Stromal cell of bone marrow (primary cell): ENCODE measurements at places on chromosomes 5 and 9.

GRCh38 chr5:132840896-132841295 is 10.4 kb upstream of the SHROOM1 start:
- no peak for DNase-seq

DNA sequence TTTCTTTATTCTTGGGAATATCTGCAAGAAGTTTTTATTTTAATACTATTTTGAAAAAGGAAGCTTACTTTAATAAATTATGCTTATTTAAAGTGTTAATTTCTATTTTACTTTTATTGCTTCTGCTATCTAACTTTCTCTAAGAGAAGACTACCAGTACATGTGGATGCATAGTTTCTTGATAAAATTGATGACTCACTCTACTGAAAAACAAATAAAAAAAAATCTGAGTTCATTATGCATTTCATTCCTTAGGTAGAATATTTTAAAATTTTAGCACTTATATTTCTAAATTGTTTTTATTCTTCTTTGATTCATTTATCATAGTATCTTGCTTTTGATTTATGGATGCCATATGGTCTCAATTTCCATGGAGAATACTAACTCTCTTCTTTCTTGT is 217.9 kb downstream of the TAF11L14 start:
- no peak for DNase-seq

DNA sequence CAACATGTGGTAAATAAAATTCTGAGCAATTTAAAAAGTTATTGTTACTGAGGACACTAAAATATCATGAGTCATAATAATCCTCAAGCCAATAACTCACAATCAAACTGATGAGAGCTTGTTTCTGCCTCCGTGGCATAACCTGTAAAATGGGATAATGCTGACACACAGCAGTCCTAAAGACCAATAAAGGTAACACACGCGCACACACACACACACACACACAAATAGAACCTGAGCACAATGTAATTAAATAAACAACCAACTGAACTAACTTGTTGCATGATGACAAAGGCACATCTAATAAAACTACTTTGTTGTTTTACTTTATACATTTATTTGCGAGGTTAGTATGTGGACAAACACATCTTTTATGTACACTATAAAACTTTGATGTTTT is 358.2 kb downstream of the BNC2 start:
- no peak for DNase-seq

GRCh38 chr5:11174591-11174990 is 413.6 kb upstream of the DAP start:
- no peak for DNase-seq

- no peak for DNase-seq
Observed at GRCh38 chr5:107806705-107807104, 136.0 kb upstream of the EFNA5 start.

DNA sequence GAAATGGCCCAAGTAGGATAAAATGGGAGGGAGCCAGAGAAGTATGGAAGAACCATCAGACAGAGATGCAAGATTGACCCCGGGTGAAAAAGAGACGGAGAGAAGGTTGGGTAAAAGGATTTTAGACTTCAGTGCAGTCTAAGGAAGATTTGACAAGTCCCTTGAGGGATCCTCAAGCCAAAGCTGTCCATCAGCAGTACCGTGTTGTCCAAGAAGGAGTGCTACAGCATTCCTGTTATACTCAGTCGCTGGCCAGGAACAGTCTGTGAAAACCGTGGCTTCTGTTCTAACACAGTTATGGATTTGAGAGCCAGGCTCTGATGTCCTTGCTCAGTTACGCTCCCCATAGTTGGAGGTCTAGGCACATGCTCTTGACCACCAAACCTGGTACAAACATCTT is 383.9 kb upstream of the DAB2 start:
- DNase-seq = no peak

DNA sequence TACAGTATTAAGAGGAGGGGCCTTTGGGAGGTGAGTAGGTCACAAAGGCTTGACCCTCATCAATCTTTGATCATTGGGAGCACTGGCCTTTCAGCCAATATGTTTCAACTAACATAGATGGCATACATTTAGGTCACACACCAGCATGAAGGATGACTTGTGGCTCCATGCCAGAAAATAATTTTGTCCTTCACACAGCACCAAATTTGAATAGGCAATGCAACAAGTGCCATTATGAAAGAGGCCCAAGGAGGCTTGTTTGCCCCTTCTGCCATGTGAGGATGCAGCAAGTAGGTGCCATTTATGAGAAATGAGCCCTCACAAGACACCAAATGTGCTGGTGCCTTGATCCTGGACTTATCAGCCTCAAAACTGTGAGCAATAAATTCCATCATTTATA is 81.1 kb downstream of the JAKMIP2 start:
- no peak for DNase-seq

DNA sequence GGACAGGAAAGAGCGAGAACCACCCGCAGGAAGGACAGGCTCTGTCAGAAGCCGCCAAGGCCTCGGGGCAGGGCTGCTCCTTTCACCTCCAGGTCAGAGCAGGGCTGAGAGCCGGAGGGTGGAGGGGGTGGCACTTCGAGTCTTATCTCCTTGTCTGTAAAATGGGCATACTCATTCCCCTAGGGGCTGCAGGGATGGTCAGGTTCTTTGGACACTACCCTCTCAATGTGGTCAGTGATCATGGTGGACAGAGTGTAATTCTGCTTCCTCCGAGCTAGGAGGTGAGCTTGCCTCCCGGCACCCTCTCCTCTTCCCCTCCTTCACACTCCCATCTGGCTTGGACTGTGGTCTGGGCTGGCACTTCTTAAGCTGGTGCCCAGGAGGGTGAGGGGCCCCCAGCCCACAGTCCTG is 39.6 kb downstream of the RGS3 start:
- DNase-seq = no peak

DNA sequence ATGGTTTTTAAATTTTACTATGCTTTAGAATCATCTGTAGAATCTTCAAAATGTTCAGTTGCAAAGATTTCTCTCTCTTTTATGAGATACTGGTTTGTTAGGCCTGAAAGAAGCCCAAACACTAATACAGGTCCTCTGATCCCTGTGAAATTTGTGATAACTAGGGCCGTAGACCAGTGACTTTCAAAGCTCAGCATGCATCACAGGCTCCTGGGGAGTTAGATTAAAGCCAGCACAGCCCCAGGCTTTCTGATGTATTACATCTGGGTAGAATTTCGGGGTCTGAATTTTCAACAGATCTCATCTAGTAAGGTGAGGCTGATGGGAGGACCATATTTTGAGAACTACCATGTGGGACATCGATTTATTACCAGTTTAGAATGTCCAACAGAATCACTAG is 194.1 kb upstream of the PTPRD start:
- DNase-seq = no peak

- DNase-seq = no peak
Observed at GRCh38 chr9:72912476-72913381, 40.1 kb downstream of the ALDH1A1 start.

GRCh38 chr9:131237291-131237690 is 39.0 kb downstream of the FAM78A start:
- no peak for DNase-seq

- no peak for DNase-seq
Observed at GRCh38 chr9:76353280-76353679, 40.9 kb downstream of the RFK start.

GRCh38 chr9:84310883-84311282 is 29.7 kb downstream of the SLC28A3 start:
- no peak for DNase-seq

DNA sequence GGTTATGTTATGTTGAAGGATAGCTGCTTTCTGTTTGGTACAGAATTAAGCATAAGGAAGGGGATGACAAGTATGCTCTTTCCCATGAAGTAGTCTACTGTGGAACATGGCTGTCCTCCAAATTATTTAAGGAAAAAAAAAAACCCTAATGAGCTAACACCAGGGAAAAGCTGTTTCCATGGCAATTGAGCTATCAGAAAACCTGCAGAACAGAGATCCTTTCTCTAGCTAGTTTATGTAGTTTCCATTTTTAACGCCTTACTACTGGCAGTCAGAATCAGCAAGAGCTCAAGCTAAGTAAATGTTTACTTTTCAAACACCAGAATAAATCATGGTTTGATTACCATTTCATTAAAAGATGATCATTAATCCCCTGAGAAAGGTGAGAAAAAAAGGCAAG is 287.4 kb upstream of the TARS1 start:
- DNase-seq = no peak

DNA sequence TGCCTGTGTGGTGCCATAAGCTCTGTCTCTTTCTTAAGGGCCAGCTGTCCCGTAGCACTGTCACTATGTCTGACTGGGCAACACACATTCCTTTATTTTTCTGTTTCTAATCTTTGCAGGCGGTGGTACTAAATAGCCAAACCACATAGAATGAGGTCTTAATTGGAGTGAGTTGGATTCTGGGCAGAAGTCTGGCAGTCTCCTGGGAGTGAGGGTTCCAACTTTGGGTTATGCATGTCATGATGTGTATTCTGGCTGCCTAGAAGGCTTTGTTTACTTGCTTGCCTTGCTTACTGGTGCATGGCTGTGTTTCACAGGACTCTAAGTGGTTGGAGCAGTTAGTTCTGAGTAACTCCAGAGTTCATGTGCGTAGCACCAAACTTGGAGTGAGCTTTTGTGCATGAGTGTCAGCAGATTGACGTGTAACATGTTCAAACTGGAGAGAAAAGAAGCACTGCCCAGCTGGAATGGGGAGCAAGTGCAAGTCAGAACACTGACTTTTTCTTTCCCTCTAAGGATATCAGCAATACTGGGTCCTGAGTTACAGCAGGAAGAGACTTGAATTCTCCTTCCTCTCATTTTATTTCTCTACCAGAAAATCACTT is 185.8 kb downstream of the PCSK1 start:
- peak; percentile 88 for DNase-seq

DNA sequence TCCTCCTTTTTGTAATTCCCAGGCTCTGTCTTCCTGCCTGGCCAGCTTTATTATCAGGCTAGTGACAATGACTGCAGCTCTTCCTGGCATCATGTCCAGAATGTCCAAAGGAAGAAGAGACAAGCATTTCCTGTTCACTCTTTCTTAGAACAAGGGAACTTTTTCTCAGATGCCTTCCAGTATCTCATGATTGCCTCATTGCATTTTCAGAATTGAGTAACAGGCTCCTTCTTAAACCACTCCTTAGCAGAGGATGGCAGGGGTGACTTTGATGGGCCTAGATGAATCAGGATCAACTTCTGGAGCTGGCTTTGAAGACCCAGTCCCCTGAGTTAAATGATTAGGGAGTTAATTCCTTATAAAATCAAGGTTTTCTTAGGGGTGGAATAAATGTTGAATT is 92.9 kb upstream of the RASGRF2 start:
- no peak for DNase-seq
